ENCODE measurements at places on chromosomes 3 and 15. TPM values are rescaled to one million over a fixed set of nuclear protein-coding genes. Genes with fewer than 3 reads are reported as not detected.
A peak's percentile ranks its signal among the peaks of the same experiment; 100 is the strongest.

GRCh38 chr3:13614607-13615006 is 65.7 kb downstream of the FBLN2 start:
- no peak for DNase-seq

- no peak for DNase-seq
Measured at GRCh38 chr3:116517308-116517707, 72.0 kb upstream of the LSAMP start.

- no peak for DNase-seq
Measured at GRCh38 chr3:57206423-57206822, 6.6 kb upstream of the HESX1 start.

GRCh38 chr3:142888099-142888480 is 793 bp downstream of the PCOLCE2 start:
- DNase-seq = peak; percentile 24

DNA sequence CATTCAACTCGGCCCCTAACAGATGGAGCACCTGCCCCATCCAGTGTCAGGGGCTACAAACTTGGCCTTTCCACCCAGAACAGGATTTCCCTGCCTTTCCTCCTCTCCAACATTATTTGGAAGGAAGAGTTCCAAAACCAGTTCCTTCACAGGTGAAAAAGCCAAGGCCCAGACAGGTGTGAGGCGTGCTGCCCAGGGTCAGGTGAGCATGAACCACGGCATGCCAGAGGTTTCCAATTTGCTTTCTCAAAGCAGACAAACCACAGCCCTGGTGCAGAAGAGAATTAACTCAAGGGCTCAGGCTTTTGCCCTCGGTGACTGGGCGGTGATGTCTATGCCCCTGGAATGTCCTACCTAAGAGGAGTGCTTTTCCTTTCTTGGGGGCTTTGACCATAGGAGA is 43.2 kb downstream of the LDHAL6B start:
- DNase-seq = no peak

- no peak for DNase-seq
Measured at GRCh38 chr3:69008980-69009379, 4.5 kb downstream of the EOGT start.

The TMC3 gene
- total RNA-seq = not detected

DNA sequence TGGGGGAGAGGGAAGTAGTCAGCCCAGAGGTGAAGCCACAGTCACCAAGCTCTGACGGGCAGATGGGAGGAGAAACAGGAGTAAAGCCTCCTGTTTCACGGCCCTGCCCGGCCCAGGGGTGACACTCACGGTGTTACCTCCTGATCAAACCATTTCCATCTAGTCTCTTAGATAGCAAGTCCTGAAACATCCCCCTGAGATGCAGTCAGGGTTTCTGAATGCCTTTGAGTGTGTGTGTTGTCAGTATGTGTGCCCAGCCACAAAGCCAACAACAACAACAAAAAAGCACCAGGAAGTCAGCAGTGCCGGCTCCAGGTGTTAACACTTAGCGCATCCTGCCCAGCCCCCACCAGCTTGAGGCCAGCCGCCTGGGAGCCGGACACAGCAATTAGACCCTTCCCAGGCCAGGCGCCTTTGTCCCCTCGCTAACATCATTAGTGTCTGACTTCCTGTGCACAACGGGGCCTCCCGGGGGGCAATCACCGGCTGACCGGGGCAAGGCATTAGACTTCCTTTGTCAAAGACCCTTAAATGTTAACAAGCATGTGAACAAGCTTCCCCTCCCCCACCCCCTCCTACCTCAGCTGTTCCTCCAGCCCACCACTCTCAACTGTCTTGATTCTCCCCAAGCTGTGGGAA is 34.5 kb downstream of the IL17RD start:
- peak; percentile 21 for DNase-seq

DNA sequence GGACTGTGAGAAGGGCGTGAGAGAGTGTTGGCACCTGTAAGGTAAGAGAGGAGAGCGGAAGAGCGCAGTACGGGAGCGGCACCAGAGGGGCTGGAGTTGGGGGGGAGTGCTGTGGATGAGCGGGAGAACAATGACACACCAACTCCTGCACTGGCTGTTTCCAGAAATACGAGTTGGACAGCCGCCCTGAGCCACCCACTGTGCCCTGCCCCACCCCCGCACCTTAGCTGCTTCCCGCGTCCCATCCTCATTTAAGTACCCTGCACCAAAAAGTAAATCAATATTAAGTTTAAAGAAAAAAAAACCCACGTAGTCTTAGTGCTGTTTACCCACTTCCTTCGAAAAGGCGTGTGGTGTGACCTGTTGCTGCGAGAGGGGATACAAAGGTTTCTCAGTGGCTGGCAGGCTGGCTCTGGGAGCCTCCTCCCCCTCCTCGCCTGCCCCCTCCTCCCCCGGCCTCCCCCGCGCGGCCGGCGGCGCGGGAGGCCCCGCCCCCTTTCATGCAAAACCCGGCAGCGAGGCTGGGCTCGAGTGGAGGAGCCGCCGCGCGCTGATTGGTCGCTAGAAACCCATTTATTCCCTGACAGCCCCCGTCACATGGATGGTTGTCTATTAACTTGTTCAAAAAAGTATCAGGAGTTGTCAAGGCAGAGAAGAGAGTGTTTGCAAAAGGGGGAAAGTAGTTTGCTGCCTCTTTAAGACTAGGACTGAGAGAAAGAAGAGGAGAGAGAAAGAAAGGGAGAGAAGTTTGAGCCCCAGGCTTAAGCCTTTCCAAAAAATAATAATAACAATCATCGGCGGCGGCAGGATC is at the start of gene SOX2:
Gene SOX2, plus strand, starts transcription at position 601 of the 811 bp plus-strand sequence. CDS start 436 bp downstream, outside the sequence.
- DNase-seq = no peak

The TM6SF1 gene
- total RNA-seq = 5.2 TPM

DNA sequence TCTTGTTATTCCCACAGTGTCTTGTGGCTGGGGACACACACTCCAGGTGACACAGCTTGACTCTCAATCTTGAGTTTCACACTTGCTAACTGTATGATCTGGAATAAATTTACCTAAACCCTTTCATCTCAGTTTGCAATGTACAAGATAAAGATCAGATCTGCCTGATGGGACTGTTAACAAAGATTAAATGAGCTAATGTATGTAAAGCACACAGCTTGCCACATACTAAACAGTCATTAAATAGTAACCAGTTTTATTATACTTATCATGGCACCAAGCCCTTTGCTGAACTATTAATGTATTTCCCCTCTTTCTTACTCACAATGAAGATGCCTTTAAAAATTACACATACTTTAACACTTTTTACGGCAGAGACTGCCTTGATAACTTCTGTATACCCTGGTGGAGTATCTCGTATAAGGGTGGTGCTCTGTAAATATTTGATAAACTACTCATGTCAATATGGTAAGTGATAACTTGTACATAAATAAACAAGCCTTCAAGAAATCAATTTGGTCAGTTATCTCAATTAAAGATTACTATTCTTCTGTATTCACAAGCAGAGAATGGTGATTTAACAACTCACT is 184.5 kb downstream of the STAG1 start:
- no peak for DNase-seq

GRCh38 chr3:81707996-81708395 is 53.4 kb downstream of the GBE1 start:
- no peak for DNase-seq

The FGF12 gene
- total RNA-seq = 290 TPM

DNA sequence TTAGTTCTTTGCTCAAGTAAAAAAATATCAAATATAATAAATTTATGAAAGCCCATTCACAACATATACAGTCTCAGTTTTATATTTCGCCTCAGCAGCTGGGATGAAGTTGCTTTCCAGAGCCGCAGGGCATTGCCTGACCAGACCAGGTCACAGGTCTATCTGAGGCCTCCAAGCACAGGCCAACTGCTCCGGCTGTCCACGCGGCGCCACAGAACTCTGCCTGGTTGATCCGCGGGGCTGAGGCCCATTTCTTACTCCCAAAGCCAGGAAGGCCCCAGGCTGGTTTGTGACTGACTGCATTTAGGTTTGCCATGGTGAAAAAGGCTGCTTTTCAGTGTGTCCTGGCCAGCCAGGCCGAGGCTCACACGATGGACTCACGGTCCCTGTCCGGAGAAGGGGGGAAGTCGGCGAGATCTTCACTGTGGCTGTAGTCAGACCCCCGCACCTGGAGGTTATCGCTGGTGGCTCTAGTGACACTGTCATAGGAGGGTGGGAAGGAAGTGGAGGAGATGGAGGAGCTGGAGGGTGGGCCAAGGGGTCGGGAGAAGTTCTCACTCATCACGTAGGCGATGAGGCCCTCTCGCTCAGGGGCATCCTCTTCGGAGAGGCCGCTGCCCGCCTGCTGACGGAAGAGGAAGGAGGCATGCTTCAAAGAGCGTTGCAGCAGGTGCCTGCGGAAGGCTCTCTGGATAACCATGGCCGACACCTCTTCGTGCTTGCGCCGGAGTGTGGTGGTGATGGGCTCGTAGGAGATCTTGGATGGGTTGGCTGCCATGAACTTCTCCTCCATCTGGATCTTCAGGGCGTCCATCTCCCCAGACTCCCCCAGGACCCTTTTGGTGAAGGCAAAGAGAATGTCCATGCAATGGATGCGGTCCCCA is 54.1 kb downstream of the EXOG start:
- DNase-seq = no peak

GRCh38 chr15:67931861-67932260 is 92.0 kb upstream of the RNU6-1 start:
- DNase-seq = no peak

- DNase-seq = no peak
Measured at GRCh38 chr3:113270068-113270467, 58.7 kb downstream of the BOC start.

- peak; percentile 62 for DNase-seq
Measured at GRCh38 chr15:40929660-40930429, 705 bp downstream of the DLL4 start.

GRCh38 chr3:186994000-186994955 is 64.0 kb downstream of the ST6GAL1 start:
- DNase-seq = no peak

The FGF7 gene
- total RNA-seq = 25.0 TPM

- no peak for DNase-seq
Measured at GRCh38 chr15:97077975-97078374, 747.5 kb downstream of the NR2F2 start.

- DNase-seq = no peak
Measured at GRCh38 chr3:65854606-65855304, 184.0 kb downstream of the MAGI1 start.

DNA sequence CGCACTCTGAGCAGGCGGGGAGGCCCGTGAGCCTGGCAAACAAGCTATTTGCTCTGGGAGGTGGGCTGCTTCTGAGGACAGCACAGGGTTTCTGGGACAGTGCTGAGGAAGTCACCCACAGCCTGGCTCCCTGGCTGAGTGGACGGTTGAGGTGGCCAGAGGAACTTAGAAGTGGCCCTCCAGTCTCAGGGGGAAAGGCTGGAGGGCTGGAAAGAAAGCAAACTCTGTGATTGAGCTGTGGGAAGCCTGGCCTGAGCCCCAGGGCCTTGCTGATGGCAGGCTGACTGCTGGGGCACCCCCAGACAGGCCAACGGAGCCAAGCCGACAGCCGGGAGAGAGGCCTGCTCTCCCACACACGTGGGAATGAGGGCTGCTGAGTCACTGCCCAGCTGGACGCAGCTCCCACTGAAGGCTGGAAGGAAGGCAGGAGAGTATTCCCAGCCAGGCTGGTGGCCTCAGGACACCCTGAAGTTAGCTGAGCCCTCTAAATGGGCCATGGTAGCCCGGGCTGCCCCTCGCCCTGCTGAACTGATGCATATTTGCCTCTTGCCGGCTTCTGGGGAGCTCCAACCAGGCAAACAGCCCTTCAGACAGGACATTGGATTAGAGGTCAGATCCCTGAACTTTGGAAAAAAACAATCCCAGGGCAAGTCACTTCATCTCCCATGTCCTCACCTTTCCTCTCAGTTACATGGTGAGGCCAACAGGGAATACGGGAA is 98.0 kb upstream of the TLE3 start:
- peak; percentile 78 for DNase-seq

DNA sequence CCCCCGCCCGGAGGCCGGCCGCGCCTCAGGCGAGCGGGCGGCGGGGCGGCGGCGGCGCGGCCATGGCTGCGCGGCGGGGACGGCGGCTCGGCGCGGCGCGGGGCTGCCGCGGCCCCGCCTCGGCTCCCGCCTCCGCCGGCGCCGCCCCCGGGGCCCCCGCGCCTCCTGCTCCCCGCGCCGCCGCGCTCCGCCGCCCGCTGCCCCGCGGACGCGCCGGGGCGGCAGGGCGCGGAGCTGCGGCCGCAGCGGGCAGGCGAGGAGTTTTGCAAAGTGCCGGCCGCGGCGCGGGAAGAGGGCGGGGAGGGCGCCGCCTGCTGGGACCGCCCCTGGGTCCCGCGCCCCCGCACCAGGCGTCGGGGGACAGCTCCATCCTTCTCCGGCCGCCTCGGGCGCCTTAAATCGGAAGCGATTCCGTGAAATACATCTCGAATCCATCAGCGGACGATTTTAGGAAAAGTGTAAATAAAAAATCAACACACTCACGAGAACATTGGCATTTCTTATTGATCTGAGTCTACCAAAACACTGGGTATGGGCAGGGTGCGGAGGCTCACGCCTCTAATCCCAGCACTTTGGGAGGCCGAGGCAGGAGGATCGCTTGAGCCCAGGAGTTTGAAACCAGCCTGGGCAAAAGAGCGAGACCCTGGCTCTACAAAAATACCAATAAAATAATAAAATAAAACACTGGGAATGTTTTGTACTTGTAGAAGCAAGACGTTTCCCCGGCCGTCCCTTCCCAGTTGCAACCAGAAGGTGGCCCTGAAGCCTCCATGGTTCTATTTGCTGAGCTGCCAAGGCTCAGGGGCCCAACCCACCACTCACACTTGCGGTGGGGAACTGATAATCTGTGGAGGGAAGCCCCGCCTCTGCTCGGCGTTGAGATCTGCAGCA is 136.9 kb downstream of the NUP210 start:
- peak; percentile 46 for DNase-seq

GRCh38 chr3:32963871-32964270 is 12.4 kb downstream of the CCR4 start:
- DNase-seq = no peak

The NR2C2 gene
- total RNA-seq = 22.2 TPM

DNA sequence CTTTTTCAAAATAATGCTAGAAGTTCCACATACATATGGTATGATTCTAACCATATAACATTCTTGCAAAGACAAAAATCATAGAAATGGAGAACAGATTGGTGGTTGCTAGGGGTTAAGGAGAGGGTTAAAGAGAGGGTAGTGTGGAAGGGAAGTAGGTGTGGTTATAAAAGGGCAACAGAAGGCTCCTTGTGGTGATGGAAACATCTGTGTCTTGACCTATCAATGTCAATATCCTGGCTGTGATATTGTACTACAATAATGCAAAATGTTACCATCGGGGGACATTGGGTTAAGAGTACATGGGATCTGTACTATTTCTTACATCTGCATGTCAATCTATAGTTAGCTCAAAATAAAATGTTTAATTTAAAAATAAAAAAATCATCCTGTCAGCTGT is 67.8 kb upstream of the FSIP1 start:
- DNase-seq = no peak

- DNase-seq = no peak
Measured at GRCh38 chr3:141067206-141067974, 16.2 kb downstream of the SPSB4 start.

Data from heart right ventricle (tissue), 16 donors.